ENCODE measurements at places on chromosomes 7 and 10.

DNA sequence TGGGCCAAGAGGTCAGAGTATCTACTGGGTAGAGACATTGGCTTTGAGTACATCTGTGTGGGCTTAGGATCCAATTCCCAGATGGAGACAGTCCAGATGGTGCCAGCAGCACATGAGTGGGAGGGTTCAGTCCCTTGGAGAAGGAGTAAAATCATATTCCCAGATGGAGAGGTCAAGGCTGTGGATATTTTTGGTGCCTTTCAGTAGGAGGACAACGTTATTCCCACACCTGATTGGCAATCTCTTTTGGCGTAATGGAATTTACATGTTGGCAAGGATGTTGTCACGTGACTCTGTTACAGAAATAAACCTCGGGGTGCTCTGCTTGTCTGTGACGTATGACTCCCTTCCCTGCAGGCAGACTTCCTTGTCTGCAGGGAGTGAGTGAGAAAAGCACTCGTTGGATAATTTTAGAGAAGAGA is 27.6 kb downstream of the NPS start:
- DNase-seq = no peak

GRCh38 chr7:19916046-19916445 is 142.6 kb upstream of the TMEM196 start:
- DNase-seq = no peak

DNA sequence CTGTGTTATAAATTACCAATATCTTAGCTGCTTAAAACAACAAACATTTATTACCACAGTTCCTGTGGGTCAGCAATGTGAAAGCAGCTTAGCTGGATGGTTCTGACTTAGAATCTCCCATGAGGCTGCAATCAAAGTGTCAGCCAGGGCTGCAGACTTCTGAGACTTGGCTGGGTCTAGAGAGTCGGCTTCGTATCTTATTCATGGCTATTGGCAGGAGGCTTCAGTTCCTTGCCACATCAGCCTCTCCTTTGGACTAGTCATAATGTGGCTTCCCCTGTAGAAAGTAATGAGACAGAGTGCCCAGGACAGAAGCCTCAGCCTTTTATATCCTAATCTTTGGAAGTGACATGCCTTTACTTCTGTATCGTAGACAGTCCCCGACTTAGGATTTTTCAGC is 27.3 kb downstream of the RALA start:
- DNase-seq = no peak

DNA sequence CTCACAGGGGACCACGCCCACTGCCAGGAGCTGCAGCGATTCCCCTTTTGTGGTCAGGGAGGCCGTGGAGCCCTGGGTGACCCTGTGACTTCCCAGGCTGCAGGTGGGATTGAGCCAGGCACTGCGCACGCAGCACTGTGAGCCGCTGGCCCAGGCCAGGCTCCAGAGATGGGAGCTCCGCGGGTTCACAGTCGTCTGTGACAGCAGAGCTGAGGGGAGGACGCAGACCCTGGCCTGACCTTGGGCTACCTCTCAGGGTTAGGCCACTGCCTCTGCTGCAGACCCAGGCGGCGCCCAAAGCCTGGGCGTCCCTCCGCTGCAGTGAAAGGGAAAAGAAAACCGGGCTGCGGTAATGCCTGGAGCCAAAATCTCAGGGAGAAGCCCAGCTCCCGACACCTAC is 107.5 kb upstream of the GPR26 start:
- DNase-seq = no peak

DNA sequence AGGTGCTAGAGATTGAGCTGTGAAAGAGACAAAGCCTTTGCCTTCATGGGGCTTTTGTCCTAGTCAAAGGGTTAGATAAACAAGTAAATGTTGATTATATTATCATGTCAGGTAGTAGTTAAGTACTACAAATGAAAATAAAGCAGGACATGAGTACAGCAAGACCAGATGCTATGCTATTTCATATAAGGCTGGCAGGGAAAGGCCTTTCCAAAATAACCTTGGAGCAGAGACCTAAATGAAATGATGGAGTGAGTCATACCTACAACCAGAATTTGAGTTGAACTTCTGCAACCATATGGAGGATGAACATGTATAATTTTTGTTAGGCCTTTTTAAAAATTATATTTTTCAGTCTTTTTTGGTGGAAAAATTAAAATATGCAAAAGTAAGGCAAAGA is 23.6 kb upstream of the SEMA4G start:
- no peak for DNase-seq

Data from activated T-helper 1 cell treated with Interleukin-2 at 50 U/mL for 16 hours (primary cell).